WERI-Rb-1 (cell line): ENCODE measurements at places on chromosomes 12 and 14.

DNA sequence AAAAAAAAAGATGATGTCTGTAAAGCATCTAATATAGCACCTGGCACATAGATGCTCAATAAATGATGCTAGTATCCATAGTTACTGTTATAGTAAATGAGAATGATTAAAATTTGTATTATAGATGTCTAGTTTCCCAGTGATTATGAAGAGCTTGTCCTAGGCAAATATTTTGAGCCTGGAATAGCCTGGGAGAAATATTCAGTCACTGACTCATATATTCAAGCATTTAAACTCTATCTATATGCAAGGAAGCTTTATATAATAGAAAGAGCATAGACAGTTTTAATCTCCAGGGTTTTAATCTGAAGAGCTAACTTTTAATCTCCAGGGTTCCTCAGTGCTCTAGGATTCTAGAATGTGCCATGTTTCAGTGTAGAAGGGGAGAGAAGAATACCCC lies 91.5 kb upstream of the VASH1 start:
- no peak for DNase-seq

DNA sequence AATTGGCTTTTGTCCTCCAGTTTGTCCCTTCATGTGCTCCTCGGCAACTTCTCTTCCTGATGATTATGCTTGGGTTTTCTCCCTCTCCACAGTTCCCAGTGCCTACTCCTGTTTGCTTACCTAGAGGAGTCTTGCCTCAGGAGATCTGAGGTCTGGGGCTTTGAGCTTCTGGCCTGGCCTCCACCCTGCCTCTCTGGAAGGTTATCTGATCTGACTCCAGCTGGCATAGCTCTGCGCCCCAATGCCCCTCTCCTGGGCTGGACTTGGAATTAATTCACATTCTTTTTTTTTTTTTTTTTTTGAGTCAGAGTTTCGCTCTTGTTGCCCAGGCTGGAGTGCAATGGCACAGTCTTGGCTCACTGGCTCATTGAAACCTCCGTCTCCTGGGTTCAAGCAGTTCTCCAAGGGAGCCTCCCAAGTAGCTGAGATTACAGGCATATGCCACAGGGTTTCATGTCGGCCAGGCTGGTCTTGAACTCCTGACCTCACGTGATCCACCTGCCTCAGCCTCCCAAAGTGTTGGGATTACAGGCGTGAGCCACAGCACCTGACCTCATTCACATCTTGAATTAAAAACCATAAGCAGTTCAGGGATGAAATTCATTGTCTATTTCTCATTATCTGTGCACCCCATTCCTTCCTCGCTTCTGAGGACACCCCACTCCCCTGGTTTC lies 33.5 kb downstream of the CFL2 start:
- no peak for DNase-seq

- no peak for DNase-seq
Observed at GRCh38 chr14:22549981-22550673, 38.9 kb downstream of the DAD1 start.

GRCh38 chr12:10389904-10390303 lies at the start of gene KLRK1:
TSS of gene KLRK1 (minus strand) at chr12:10390041. CDS start at chr12:10388810, 1,231 bp downstream.
- no peak for DNase-seq

- no peak for DNase-seq
Observed at GRCh38 chr14:106083082-106083481, 556.7 kb downstream of the TMEM121 start.

GRCh38 chr14:100504372-100505078 lies 82.7 kb downstream of the BEGAIN start:
- no peak for DNase-seq

GRCh38 chr14:92560106-92560865 lies 46.7 kb downstream of the RIN3 start:
- peak; percentile 21 for DNase-seq

DNA sequence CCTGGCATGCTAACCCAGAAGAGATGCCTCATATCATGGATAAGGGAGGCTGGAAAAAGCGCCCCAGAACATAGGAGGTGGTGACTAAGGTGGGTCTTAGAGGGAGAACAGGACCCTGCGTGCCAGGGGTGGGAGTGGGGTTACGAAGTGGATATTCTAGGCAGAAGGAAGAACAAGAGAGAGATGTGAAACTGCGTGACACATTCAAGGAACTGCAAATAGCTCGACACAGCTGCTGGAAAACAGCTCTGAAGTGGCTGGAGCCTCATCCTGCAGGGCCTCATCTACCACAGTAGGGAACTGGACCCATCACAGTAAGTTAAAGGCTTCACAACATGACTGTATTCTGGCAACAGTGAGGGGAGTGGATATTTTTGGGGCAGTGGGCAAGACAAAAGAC lies 61.1 kb downstream of the RNF34 start:
- DNase-seq = no peak

GRCh38 chr12:24649634-24650033 lies 299.3 kb downstream of the BCAT1 start:
- DNase-seq = no peak

- no peak for DNase-seq
Observed at GRCh38 chr12:12513416-12514006, 49.2 kb downstream of the DUSP16 start.

DNA sequence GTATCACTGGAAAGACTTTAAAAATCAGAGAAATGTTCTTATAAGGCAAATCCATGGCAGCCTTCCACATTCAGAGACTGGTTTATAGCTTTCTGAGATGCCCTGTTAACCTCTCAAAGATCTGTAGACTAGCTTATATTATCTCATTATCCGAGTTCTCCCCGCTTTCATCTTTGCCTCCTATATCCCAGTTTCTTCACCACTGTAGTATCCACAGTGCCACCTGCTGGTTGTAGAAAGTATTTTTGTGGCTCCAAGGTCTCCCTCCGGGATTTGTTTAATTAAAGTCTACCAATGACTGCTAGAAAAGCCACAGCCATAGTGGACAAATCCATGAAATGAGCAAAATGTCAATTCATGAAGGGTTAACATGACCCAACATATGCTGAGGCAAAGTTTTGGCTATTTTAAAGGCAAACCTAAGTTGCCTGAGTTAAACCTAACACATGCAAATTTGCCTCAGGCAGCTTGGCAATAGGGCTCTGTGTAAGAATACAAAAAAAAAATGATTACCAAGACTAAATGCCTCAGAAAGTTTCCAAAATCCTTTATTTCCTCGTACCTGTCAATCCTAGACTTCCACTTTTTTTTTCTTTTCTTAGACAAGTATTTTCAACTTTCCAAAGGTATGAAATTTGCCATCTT lies 218.8 kb upstream of the BMP4 start:
- DNase-seq = peak; percentile 55

DNA sequence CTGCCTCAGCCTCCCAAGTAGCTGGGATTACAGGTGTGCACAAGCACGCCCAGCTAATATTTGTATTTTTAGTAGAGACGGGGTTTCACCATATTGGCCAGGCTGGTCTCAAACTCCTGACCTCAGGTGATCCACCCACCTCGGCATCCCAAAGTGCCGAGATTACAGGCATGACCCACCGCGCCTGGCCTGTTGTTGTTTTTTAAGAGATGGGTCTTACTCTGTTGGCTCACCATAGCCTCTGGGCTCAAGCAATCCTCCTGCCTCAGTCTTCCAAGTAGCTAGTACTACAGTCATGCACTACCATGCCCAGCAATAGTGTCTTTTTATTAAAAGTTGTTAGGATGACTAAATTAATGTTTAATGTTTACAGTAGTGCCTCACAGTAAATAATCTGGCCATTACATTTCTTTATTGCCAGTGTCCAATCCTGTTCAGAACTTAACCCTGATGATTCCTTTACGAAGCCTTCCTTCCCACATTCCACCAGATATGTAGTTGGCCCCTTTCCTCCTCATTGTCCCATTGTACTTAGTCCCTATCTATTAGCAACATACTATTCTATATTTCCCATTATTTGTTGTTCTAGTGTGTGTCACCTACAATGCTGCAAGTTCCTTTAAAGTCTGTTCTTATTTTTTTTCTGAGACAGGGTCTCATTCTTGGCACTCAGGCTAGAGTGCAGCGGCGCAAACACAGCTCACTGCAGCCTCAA lies 8.8 kb upstream of the SMARCC2 start:
- DNase-seq = no peak

DNA sequence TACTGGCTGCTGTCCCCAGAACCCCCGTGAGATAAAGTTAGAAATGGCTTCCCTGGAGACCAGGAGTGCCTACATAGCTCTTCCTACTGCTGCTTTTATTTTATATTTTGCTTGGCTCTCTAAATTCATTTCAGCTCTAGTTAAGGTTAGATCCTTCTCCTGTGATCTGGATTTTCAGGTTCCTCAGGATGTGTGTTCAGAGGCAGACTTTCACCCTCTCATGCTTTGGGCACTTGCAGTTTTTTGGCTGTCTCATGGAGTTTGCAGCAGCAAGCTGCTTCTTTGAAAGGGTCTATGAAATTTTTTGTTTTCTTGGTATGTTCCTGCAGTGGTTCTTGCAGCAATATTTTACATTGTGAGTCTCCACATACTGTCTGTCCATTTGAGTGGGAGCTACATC lies 93.3 kb downstream of the ATP23 start:
- no peak for DNase-seq

GRCh38 chr12:78651755-78652154 lies 212.8 kb upstream of the SYT1 start:
- no peak for DNase-seq

DNA sequence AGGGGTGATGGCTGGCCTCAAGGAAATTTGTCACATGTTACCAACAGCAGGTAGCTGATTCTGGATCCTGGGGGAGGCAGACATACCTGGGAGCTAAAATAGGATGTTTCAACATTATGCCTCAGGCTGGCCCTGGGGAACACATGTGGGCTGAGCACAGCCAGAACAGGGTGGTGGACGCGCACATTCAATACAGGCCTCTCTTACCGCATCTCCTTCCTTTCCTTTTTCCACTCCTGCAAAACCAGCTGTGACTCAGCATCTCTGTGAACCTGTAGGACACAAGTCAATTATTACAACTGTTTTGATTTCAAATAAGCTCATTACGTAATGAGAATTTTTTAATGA lies 61.0 kb downstream of the NT5DC3 start:
- DNase-seq = no peak

DNA sequence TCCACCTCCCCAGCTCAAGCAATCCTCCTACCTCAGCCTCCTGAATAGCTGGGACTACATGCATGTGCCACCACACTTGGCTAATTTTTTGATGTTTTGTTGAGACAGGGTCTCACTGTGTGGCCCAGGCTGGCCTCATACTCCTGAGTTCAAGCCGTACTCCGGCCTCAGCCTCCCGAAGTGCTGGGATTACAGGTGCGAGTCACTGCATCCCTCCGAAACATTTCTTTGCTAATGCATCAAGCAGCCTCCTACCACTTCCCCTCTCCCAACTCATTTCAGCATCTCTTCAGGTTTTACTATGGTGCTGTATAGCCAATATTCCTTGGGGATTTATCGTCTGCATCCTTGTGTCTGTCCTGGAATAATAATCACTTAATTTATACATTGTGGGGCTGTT lies 2.3 kb upstream of the SLC22A17 start:
- no peak for DNase-seq

DNA sequence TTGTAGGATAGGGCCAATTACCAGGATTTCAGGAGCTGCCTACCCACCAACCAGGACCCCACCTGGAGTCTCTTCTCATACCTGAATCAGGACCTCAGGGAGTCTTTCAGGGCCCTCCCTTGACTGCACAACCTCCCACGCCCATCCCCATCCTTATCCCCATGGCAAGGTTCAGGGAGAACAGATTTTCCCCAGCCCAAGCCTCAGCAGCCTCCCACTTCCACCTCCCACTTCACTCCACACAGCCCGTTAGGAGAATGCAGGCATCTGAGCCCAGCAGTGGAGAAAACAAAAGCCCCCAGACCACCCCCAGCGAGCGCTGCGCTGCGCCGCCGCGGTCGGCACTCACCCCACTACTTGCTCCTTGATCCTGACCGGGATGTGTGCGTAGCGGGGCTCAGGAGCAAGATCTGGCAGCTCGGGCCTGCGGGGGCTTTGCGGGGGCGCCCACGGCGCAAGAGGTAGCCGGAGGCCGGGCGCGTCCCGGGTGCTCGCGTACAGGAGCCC lies 1.4 kb downstream of the B4GALNT1 start:
- no peak for DNase-seq

- DNase-seq = no peak
Observed at GRCh38 chr12:64595863-64596793, 14.2 kb upstream of the RASSF3 start.

DNA sequence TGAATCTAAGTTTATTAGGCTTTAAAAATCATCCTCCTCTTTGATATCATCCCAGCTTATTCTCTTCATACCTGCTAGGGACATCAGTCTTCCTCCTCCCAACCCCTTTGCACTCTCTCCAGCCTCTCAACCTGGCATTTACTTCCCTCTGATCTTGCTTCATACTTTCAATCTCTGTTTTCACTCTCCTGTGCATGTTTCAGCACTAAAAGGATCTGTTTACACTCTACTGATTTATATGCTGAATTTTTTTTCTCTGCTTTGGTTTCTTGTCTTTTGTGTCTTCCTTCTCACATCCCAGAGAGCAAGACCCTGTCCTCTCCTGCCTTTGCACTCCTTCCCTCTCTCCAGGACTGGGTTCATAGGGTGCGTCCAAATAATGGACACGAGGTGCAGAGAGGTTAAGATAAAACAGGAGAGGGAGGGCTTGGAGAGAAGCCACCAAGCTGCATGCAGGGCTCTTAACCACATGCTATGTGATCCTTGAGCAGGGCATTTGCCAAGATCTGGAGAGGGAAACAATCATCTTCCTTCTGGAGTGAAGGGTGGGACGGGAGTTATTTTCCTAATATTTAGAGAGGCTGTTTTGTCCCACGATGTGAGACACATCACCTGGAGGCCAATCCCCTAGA lies 3.0 kb upstream of the CISTR start:
- no peak for DNase-seq

- DNase-seq = no peak
Observed at GRCh38 chr12:13099066-13099843, 4.2 kb downstream of the GSG1 start.

- DNase-seq = no peak
Observed at GRCh38 chr14:97618401-97618800, 821.2 kb downstream of the VRK1 start.

- no peak for DNase-seq
Observed at GRCh38 chr12:47102845-47103651, 23.3 kb upstream of the AMIGO2 start.

- peak; percentile 48 for DNase-seq
Observed at GRCh38 chr12:14845350-14845750, 2.0 kb upstream of the ART4 start.

DNA sequence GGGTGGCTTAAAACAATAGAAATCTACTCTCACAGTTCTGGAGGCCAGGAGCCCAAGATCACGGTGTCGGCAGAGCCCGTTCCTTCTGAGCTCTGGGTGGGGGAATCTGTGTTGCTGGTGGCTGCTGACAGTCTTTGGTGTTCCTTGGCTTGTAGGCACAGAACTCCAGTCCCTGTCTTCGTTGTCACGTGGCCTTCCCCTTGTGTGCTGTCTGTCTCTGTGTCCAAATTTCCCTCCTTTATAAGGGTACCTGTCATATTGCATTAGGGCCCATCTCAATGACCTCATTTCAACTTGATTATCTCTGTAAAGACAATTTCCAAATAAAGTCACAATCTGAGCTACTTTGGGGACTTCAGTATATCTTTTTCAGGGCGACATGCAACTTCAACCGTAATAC lies 81.6 kb downstream of the CCDC92 start:
- DNase-seq = no peak

- DNase-seq = no peak
Observed at GRCh38 chr14:21087294-21088091, 11.0 kb downstream of the ZNF219 start.
